Progenitor cell of endocrine pancreas (in vitro differentiated cells): ENCODE measurements at places on chromosomes 7 and 10. TPM values are rescaled to one million over a fixed set of nuclear protein-coding genes. Genes with fewer than 3 reads are reported as not detected.

Gene GNAT3
- total RNA-seq: not detected in 2 replicates

Gene HTR5A
- total RNA-seq: not detected in 2 replicates

Gene ANXA8
- not detected in 2 replicates for total RNA-seq

Gene AEBP1
- total RNA-seq: 52.2 and 57.5 TPM in 2 replicates

Gene ZYX
- 65.4 and 69.0 TPM in 2 replicates for total RNA-seq

Gene CSTF2T
- total RNA-seq: 26.7 and 28.7 TPM in 2 replicates

Gene SPDYE8
- 0.22 TPM in 1 of 2 replicates, not detected in the other for total RNA-seq

Gene HIPK2
- 136 and 146 TPM in 2 replicates for total RNA-seq

Gene GPRIN2
- 14.0 and 19.8 TPM in 2 replicates for total RNA-seq

Gene LHFPL3
- not detected in 2 replicates for total RNA-seq

Gene PCGF6
- 13.4 and 14.0 TPM in 2 replicates for total RNA-seq

Gene ADAM8
- 13.7 and 16.3 TPM in 2 replicates for total RNA-seq

Gene SRGN
- not detected in 2 replicates for total RNA-seq

Gene CCZ1B
- total RNA-seq: 71.5 and 83.6 TPM in 2 replicates

Gene MKX
- total RNA-seq: 0.31 and 0.67 TPM in 2 replicates

Gene FZD8
- 27.4 TPM in 2 replicates for total RNA-seq

- no peaks in the 10 kb centered on the region for H3K4me1 ChIP-seq
- DNase-seq: no peak
- H3K36me3 ChIP-seq: no peaks in the 10 kb centered on the region
- H3K4me3 ChIP-seq: no peak overlapping the region
- no peak overlapping the region for H3K27ac ChIP-seq
Measured at GRCh38 chr7:110326966-110327365, 764.0 kb upstream of the LRRN3 start.

- DNase-seq: no peak
- H3K4me3 ChIP-seq: no peak overlapping the region
- no peaks in the 10 kb centered on the region for H3K27me3 ChIP-seq
- H3K4me1 ChIP-seq: no peaks in the 10 kb centered on the region
- no peak overlapping the region for H3K27ac ChIP-seq
Measured at GRCh38 chr7:77822269-77822668, 23.7 kb downstream of the PHTF2 start.

GRCh38 chr10:7525314-7526016 lies 114.6 kb upstream of the SFMBT2 start:
- H3K4me1 ChIP-seq: no peaks in the 10 kb centered on the region
- peaks cover 19% of the 10 kb centered on the region for H3K27me3 ChIP-seq
- H3K27ac ChIP-seq: no peak overlapping the region

DNA sequence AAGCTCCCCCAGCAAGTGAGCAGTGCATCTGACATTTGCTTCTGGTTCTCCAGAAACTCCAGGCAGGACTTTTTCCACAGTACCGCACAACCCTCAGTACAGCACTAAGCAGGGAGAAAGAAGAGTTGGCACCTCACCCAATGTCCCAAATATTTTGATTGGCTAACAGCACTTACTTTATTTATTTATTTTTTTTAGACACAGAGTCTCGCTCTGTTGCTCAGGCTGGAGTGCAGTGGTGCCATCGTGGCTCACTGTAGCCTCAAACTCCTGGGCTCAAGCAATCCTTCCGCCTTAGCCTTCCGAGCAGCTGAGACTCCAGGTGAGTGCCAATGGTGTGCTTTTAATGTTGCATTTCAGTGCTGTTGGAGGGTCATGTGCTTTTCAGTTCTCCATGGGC lies 200.3 kb upstream of the ZMIZ1 start:
- peaks cover 24% of the 10 kb centered on the region for H3K27me3 ChIP-seq
- no peak for DNase-seq
- no peaks in the 10 kb centered on the region for H3K4me1 ChIP-seq
- H3K27ac ChIP-seq: no peak overlapping the region
- H3K4me3 ChIP-seq: no peak overlapping the region
- H3K36me3 ChIP-seq: no peaks in the 10 kb centered on the region

GRCh38 chr10:38605153-38605661 lies 511.1 kb downstream of the ZNF37A start:
- no peaks in the 10 kb centered on the region for H3K4me1 ChIP-seq
- peaks cover 3% of the 10 kb centered on the region for H3K36me3 ChIP-seq
- H3K27me3 ChIP-seq: no peaks in the 10 kb centered on the region
- no peak for DNase-seq

GRCh38 chr10:51532044-51532443 lies 167.4 kb downstream of the CSTF2T start:
- H3K36me3 ChIP-seq: no peaks in the 10 kb centered on the region
- no peak overlapping the region for H3K4me3 ChIP-seq
- no peak for DNase-seq
- H3K27me3 ChIP-seq: no peaks in the 10 kb centered on the region
- no peak overlapping the region for H3K27ac ChIP-seq

DNA sequence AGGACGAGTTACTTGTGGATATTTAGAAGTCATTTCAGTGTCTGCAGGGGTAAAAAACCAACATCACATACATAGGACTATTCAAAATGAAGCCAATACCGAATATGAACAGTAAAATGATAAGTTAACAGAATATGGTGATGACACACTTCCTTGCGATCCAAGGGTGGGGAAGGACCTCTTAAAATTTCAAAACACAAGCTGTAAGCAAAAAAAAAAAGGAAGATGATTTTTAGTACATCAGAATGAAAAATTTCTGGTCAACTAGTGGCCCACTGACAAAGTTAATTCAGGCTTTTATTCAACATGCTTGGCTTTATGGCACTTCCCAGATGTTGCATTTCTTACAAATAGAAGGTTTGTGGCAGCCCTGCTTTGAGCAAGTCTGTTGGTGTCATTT lies 19.0 kb upstream of the GALNTL5 start:
- no peak overlapping the region for H3K27ac ChIP-seq
- peaks cover 17% of the 10 kb centered on the region for H3K27me3 ChIP-seq
- peaks cover 2% of the 10 kb centered on the region for H3K4me1 ChIP-seq

DNA sequence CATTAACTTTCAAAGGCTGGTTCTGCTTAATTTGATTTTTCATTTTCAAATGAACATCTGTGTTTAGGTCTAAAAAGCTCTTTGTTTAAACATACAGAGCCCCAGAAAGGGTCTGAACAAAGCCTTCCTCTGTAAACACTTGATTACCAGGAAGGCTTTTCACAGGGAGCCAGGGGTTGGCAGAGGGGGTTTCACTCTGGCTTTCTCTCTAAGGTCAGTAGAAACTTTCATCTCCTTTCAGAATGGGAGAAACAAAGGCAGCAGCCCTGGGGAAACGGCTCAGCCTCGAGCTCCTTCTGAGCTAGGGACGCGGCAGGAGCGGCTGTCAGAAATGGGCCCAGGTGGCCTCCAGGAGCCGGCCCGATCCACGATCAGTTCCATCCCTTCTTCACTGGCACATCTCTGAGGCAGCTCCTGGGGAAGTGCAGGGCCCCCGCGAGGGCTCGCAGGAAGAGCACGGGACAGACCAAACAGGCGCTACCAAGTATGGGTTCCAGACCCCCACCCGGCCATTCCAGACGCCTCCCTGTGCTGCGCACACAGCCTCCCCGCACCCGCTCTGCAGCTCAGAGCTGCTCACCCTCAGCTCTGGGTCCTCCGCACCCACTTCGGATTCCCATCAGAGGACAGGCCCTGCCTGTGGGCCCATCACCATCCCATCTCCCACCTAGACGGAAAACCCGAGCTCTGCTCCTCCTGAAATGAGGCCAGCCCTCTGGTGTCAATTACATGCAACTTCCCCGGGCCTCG lies 124.1 kb downstream of the MAD1L1 start:
- H3K36me3 ChIP-seq: peaks cover 15% of the 10 kb centered on the region
- H3K27ac ChIP-seq: peak overlapping the region; percentile 92

- peaks cover 14% of the 10 kb centered on the region for H3K27me3 ChIP-seq
- no peak for DNase-seq
- H3K4me1 ChIP-seq: no peaks in the 10 kb centered on the region
Measured at GRCh38 chr10:86224354-86225102, 142.1 kb downstream of the GRID1 start.

- peaks cover 11% of the 10 kb centered on the region for H3K4me1 ChIP-seq
- peaks cover 19% of the 10 kb centered on the region for H3K36me3 ChIP-seq
- no peak overlapping the region for H3K4me3 ChIP-seq
- no peak overlapping the region for H3K27ac ChIP-seq
Measured at GRCh38 chr10:22609251-22609650, 105.1 kb downstream of the PIP4K2A start.

- H3K4me3 ChIP-seq: no peak overlapping the region
- DNase-seq: peak; percentile 43
- no peaks in the 10 kb centered on the region for H3K27me3 ChIP-seq
- no peaks in the 10 kb centered on the region for H3K4me1 ChIP-seq
- no peak overlapping the region for H3K27ac ChIP-seq
Measured at GRCh38 chr7:20172736-20173334, 44.3 kb downstream of the MACC1 start.

DNA sequence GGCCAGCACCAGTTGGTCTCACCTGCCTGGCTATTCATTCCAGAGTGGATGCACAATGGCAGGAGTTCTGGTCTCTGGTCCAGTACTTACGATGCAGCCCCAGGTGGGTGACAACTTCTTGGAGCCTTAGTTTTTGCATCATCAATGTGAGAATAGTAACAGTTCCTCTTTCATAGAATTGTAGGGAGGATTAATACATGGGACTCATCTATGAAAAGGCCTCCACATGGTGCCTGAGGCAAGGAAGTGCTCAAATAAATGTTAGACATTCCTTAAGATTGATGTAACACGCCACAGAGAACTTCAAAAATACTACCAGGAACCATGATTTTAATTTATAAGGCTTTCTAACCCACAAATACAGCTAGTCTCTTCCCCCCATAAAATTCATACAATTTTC lies 120.1 kb upstream of the CHST15 start:
- H3K4me1 ChIP-seq: no peaks in the 10 kb centered on the region
- no peak overlapping the region for H3K27ac ChIP-seq
- DNase-seq: no peak
- no peaks in the 10 kb centered on the region for H3K36me3 ChIP-seq
- H3K4me3 ChIP-seq: no peak overlapping the region

DNA sequence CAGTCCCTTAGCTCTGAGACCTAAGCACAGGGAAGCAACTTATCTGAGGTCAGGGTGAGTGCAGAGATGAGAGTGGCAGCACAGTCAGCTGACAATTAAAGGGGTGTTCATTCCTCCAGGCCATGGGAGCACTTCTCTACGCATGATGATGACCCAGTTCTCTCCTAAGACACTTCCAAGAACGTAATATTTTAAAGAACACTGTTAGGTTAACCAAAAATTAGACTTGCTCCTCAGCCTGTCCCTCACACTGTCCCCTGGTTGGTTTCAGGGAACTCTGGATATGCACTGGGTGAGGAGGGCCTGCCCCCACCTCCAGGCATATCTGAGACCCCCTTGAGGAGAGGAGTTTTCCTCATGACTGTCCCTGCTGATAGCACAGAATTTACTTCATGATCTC lies 767.5 kb downstream of the GRID1 start:
- no peak overlapping the region for H3K4me3 ChIP-seq
- H3K27ac ChIP-seq: no peak overlapping the region
- H3K27me3 ChIP-seq: peaks cover 34% of the 10 kb centered on the region
- no peaks in the 10 kb centered on the region for H3K36me3 ChIP-seq

- no peaks in the 10 kb centered on the region for H3K36me3 ChIP-seq
Measured at GRCh38 chr10:52318822-52319464, 4.9 kb downstream of the DKK1 start.
